ENCODE measurements at places on chromosomes 1 and 21. TPM values are rescaled to one million over a fixed set of nuclear protein-coding genes. Genes with fewer than 3 reads are reported as not detected.

GRCh38 chr1:220224033-220224432 is 48.2 kb downstream of the RAB3GAP2 start:
- DNase-seq, result no peak

DNA sequence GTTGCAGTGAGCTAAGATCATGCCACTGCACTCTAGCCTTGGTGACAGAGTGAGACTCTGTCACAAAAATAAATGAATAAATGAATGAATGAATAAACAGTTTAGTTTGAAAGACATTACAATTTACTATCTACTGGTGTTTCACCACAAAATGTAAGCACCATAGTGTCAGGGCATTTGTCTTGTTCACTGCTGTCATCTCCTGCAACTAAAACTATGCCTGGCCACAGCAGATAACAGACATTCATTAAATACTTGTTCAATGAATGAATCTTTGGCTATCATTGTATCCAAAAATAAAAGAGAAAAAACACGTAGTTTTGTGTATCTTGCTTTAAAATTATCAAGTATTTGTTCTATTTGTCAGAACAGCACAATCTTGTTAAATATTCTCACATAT is 32.5 kb downstream of the SASS6 start:
- no peak for DNase-seq

GRCh38 chr1:50474859-50475809 is 51.9 kb upstream of the DMRTA2 start:
- no peak for DNase-seq

GRCh38 chr1:75745276-75745675 is 20.8 kb downstream of the ACADM start:
- DNase-seq, result no peak

DNA sequence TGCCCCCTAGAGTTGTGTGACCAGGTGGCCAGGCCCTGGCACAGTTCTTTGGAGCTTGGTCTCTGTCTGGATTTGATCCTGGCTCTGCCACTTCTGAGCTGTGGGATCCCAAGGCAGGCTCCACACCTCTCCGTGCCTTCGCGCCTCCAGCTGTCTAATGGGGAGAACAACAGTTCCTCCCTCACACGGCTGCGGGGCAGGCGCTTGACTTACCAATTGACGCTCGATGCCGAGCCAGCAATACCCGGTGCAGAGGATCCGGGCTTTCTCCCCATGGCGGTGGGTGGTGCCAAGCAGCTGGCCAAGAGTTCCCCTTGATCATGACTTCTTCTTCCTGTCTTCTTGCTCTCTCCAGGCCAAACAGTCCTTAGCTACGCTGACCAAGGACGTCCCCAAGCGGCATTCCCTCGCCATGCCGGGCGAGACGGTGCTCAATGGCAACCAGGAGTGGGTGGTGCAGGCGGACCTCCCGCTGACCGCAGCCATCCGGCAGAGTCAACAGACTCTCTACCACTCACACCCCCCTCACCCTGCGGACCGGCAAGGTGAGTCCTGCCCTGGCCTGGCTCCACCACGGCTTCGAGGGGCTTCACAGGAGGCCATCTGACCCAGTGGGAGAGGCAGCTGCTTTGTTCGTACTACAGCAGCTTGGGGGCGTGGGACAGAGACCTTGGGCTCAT is 97.7 kb upstream of the TMEM51 start:
- no peak for DNase-seq

- DNase-seq, result no peak
These were observed 67.8 kb downstream of the TOMM20 start for GRCh38 chr1:235060607-235061470.

GRCh38 chr1:55385402-55386018 is 170.3 kb upstream of the USP24 start:
- no peak for DNase-seq

DNA sequence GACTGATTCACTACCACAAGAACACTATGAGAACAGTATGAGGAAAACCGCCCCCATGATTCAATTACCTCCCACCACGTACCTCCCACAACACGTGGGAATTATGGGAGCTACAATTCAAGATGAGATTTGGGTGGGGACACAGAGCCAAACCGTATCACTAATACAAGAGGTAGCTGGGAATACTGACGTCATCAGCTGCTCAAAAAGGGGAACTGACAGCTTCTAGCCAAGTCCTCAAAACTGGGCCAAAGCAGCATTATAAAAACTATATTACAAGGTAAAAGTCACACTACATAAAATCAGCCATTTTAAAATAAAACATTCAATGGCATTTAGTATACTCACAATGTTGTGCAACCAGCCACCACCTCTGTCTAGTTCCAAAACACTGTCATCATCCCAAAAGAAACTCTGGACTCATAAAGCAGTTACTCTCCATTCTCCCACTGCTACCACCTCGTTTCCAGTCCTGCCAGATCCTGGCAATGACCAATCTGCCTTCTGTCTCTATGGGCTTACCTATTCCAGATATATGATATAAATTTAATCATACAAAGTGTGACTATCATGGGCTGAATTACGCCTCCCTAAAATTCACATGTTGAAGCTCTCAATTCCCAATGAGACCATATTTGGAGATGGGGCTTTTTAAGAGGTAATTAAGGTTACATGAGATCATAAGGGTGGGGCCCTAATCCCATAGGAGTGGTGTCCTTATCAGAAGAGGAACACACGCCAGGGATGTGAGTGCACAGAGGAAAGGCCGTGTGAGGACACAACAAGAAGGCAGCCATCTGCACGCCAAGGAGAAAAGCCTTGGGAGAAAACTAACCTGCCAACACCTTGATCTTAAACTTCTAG is 192.1 kb downstream of the SETD4 start:
- DNase-seq, result no peak

GRCh38 chr1:85022700-85023099 is 25.6 kb downstream of the MCOLN3 start:
- no peak for DNase-seq

GRCh38 chr1:147812799-147813198 is 52.4 kb upstream of the GJA5 start:
- DNase-seq, result no peak

- DNase-seq, result no peak
These were observed 104.7 kb downstream of the CASZ1 start for GRCh38 chr1:10691740-10692125.

DNA sequence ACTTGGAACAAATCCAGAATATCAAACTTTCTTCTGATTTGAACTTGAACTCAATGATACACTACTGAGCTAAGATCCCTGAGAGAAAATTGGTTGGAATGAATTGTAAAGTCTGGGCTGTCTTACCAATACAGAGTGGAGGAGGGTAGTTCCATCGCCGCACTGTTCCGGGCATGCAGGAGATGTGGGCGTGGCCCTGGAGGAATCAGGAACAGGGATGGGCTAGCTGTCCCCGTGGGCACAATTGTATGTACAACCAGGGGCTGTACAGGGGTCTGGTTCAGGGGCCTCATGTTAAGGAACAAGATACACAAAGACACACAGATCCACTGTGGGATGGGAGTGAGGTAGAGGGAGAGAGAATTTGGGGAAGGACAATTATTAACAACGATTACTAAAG is 144.3 kb downstream of the ZSCAN20 start:
- DNase-seq, result no peak

DNA sequence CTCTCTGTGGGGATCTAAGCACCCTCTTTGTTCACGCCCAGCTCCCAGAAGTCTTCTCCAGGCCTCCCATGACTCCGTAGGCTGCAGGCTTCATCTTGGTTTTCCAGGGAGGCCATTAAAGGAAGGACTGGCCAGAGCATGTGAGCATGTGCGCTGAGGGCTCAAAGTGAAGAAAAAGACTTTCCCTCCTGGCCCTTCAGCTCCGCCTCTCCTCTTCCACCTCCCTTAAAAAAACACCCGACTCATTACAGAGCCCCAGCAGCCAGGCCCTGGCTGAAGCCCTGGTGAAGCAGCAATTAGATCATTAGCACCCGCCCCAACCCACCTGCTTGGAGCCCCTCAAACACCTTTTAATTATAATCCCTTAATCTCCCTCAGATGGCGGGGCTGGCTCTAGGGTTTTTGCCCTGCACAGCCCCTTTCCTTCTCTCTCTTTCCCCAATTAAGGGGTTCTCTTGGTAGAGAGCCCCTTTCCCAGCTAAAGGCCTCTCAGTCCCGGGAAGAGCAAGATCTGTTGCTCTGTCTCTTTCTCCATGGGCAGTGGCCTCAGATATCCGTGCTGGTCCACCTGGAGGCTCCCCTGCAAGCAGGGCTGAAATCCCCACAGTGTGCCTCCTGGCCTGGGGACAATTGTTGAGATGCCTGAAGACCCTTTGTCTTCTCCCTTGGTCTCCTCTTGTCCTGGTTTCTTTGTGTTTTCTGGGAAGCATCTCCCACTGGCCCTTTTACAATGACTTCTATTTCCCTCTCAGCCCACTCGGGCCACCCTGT is 30.5 kb downstream of the RHBG start:
- DNase-seq, result no peak

GRCh38 chr1:240322943-240323342 is 231.3 kb downstream of the FMN2 start:
- no peak for DNase-seq

- no peak for DNase-seq
These were observed 5.6 kb downstream of the BTBD8 start for GRCh38 chr1:92085727-92086126.

DNA sequence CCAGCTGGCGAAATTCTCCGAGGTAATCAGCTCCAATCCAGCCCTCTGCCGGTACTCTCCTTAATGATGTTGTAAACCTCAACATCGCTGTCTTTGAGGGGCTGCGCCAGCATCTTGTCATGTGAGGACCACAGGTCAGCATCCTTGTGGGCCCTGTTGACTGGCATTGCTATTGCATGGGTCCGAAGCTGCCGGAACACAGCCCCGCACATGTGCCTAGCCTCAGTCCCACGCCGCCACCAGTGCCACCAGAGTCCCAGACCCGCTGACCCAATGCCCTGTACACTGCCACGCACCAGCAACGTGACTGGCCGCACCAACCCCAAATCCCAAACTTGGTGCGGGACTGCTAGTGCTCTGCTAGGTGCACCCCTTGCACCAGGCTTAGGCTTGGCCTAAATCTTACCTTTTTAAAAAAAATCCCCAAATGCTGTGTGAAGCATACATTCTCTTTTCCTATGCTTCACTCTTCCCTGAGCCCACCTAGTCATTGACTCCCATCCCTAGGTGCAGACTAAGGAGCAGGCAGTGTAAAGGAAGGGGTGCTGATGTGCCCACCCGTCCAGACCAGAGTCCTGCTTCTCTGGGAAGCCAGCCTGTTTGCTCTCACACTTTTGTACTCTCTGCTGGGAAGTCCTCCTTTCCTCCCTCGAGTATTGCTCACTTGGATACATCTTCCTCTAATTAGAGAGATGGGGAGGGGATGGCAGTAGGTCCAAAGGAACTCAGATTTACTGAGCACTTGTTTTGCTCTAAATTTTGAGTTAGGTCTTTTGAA is 81.9 kb upstream of the ARTN start:
- DNase-seq, result no peak

GRCh38 chr21:16047904-16048303 is 318.1 kb downstream of the USP25 start:
- no peak for DNase-seq

DNA sequence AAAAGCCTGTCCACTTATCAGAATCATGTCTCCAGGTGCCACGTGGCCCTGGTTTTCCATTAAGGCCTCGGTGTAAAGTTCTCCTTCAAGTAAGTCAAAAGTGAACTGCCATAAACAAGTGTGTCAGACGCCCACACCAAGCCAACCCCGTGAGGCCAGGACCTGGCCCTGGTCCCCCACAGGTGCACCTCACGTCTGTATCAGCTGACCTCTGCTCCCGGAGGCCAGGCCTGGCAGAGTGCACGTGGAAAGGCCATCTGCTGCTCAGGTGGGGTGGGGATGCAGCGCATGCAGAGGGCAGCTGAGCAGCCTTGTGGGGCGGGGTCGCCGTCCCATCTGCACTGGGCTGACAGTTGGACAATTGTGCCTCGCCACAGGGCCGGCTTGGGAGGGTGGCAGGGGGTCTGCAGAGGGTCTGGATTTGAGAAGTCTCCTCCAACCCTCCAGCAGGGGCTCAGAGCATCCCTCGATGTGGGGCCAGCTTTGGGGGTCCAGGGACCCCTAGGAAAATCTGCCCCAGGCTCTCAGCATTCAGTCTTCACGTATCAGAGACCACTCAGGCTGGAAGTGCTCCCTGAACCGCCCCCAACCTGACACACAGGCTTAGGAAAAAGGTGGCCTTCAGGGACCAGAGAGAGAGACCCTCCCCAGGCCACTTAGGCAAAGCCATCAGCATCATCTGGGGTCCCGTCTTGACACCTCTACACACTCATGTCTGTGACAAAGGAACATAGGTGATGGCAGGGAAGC is 3.0 kb downstream of the SLC19A1 start:
- DNase-seq, result no peak

- DNase-seq, result no peak
These were observed 25.7 kb upstream of the ERO1B start for GRCh38 chr1:236307435-236307834.

DNA sequence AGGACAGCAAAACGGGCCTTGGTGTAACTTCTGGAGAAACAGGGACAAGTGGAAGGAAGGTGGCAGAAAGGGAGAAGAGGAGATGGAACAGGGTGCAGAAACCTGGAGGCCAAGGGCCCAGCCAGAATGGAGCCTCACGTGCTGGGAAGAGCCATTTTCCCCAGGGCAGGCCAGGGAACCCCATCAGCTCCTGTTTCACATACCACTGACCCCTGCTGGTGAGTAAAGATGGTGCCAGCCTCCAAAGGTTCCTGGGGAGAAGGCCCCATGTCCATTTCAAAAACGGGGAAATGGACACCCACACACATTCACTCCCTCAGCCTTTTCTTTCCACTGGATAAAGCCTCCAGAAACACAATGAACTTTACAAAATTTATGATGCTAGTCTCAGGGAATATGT is 57.6 kb upstream of the JUN start:
- no peak for DNase-seq

DNA sequence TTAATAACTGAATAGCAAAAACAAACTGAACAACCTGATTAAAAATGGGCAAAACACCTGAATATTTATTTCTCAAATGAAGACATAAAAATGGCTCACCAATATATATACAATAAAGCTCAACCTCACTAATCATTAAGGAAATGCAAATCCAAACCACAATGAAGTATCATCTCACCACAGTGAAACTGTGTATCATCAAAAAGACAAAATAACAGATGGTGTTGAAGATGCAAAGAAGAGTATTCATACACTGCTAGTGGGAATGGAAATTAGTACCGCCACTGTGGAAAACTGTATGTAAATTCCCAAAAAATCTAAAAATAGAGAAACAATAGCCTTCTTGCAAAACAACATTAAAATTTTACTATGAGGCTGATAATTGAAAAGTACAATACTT is 1660.1 kb upstream of the B3GALT2 start:
- DNase-seq, result no peak

GRCh38 chr1:186842547-186842946 is 13.8 kb downstream of the PLA2G4A start:
- DNase-seq, result no peak

The SLAMF7 gene
- total RNA-seq, result 53.6 TPM

The CFHR1 gene
- total RNA-seq, result not detected

The S100A12 gene
- total RNA-seq, result not detected

The USP16 gene
- 44.7 TPM for total RNA-seq

The TBX19 gene
- total RNA-seq, result 2.0 TPM

The SLC39A1 gene
- 76.1 TPM for total RNA-seq

The LAMC1 gene
- total RNA-seq, result 0.49 TPM

The GPR161 gene
- total RNA-seq, result 0.41 TPM

The NPR1 gene
- 0.07 TPM for total RNA-seq

The ECM1 gene
- 2.6 TPM for total RNA-seq

The HCRTR1 gene
- not detected for total RNA-seq

The RNF186 gene
- total RNA-seq, result not detected

The OR2T11 gene
- not detected for total RNA-seq

The DENND2D gene
- 205 TPM for total RNA-seq

The SCNM1 gene
- 117 TPM for total RNA-seq

The C1orf122 gene
- 33.3 TPM for total RNA-seq

The ARHGEF16 gene
- not detected for total RNA-seq

The RGS13 gene
- total RNA-seq, result not detected

The ECE1 gene
- total RNA-seq, result 139 TPM

The FAM177B gene
- total RNA-seq, result not detected
